ENCODE measurements at places on chromosomes 3 and 15. TPM values are rescaled to one million over a fixed set of nuclear protein-coding genes. Genes with fewer than 3 reads are reported as not detected.

GRM2 gene
- total RNA-seq, result 0.22 TPM

FEZF2 gene
- not detected for total RNA-seq

HCLS1 gene
- total RNA-seq, result 251 TPM

SLC27A2 gene
- total RNA-seq, result 22.5 TPM

LINGO1 gene
- total RNA-seq, result not detected

ARNT2 gene
- 0.10 TPM for total RNA-seq

GOLGA6L24 gene
- not detected for total RNA-seq

PIERCE2 gene
- 0.34 TPM for total RNA-seq

SLCO2A1 gene
- not detected for total RNA-seq

RBSN gene
- 15.3 TPM for total RNA-seq

MLF1 gene
- total RNA-seq, result 3.9 TPM

MEIS2 gene
- total RNA-seq, result not detected

HEG1 gene
- total RNA-seq, result 6.0 TPM

BCL2A1 gene
- total RNA-seq, result 110 TPM

MELTF gene
- 6.0 TPM for total RNA-seq

CPA3 gene
- not detected for total RNA-seq

ZNF385D gene
- not detected for total RNA-seq

CD200 gene
- total RNA-seq, result 34.2 TPM
